ENCODE measurements at places on chromosomes 12 and 14.

- DNase-seq: no peak
These were observed 116.4 kb downstream of the LRIG3 start for GRCh38 chr12:58803908-58804307.

DNA sequence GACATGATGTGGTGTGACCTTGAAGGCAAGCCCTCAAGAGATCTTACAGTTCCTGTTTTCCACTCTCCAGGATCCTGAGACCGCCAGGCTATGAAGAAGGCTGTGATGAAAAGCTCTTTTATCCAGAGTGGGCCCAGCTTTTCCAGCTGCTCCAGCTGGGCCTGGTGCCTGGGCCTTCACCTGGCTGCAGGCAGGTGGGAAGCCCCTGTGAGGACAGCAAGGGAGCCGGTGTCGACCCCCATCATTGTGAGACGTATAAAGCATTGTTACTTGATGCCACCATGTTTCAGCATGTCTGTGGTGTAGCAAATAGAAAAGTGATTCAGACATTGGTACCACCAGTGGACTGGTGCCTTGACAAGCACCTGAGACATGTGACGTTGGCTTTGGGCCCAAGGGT is 190.2 kb downstream of the KIF26A start:
- no peak for DNase-seq

DNA sequence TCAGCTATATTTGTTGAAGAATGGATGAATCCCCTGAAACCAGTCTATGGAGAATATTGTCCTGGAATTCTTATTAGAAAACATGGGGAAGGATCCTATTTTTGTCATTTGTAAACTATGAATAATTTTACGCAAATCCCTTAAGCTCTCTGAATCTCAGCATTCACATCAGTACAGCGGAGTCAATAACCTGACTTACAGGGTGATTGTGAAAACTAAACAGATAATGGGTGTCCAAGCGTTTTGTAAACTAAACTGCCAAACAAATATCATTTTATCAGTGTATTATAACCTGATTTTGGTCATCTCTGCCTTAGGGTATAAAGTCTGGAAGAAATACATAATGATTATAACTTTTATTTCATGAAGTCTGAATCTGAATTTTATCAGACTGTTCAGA is 10.0 kb downstream of the ART4 start:
- no peak for DNase-seq

DNA sequence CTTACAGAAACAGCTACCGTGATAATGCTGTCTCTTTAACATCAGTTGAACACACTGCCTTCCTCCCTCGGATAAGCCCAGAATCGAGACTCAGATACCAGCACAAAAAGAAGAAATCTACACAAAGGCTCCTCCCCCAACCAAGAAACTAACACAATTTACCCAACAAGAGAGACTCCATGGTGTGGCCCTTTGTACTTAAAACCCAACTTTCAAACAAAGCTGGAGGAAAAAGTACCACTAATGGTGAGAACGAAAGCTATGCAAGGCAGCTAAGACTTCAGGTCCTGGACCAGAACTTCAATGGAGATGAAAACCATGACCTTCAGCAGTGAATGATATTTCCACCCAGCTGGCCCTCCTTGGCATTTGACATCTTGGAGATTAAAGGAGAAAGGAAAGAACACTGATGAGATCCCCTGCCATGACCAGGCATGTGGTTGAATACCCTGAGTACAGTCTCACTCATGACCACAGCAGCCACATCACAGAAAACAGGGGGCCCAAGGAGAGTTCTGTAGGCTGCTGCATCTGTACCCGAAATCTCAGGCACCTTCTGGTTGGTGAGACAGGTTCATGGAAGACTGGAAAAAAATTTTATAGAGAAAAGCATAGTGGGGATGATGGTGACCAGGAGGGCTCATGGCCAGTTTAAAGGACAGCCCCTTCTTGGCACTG is 36.7 kb downstream of the RBM19 start:
- DNase-seq: no peak

DNA sequence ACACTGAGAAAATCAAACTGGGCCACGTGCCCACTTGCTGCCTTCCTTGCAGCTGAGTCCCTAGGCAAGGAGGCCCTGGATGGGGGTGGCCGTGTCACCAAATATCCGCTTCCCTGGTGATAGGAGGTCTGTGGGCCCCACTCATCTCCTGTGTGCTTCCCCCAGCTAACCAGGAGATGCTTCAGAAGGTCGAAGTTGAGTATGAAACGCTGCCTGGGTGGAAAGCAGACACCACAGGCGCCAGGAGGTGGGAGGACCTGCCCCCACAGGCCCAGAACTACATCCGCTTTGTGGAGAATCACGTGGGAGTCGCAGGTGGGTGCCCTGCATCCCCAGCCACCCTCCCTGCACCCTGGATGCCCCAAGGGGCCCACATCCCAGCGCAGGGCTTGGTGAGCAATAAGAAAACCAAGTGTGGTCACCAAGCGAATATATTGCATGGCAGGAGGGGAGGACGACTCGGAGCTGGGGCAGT is 6.8 kb upstream of the SIVA1 start:
- DNase-seq: no peak

DNA sequence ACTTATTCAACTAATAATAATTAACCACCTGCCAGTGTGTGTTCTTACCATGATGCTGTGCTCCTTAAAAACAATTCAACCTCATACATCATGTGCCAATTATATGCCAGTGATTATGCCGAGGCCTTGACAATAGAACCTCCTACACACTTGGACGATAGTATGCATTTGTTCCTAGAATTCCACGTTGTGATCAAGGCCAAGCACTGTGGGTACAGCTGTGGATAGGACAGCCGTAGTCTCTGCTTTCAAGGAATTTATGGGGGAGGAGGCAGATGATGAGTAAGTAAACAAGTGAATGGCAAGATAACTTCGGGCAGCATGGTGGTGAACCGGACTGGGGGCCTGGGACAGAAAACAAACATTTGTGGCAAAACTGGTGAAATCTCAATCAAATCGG is 18.0 kb upstream of the MYO1H start:
- no peak for DNase-seq

DNA sequence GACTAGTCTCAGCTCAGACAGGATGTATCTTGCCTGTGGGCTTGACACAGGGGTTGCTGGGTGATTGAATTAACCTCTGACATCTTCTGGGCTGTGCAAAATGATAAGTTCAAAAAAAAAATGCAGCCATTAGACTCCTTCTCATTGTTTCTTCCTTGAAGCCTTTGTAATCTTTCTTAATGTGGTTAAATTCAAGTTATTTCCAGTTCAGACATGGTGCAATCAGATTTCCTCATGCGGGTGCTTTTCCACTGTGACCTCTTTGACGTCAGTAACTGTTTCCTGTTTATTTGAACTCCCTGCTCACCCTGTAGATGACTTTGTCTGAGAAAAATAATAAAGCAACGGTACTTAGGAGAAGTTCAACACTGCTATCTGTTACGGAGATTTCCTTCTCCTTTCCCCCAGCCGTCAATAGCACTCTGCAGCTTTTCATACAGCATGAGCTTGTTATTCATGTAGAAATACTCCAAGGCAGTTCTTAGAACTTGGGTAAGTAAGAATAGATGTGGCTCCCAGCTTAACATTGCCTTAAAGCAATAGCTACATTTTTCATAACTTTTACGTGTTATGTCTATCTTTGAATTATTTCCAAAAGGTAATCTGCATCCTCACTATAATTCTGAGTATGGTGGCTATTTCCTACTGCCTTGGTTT is 155.5 kb downstream of the PRKCH start:
- DNase-seq: no peak

GRCh38 chr12:111037047-111037446 is 116.7 kb upstream of the MYL2 start:
- no peak for DNase-seq

- no peak for DNase-seq
These were observed 60.1 kb downstream of the SUSD6 start for GRCh38 chr14:69671365-69672030.

- DNase-seq: no peak
These were observed 25.6 kb downstream of the PTPRQ start for GRCh38 chr12:80469681-80470080.

GRCh38 chr12:12486661-12487240 is 75.9 kb downstream of the DUSP16 start:
- DNase-seq: peak; percentile 68

DNA sequence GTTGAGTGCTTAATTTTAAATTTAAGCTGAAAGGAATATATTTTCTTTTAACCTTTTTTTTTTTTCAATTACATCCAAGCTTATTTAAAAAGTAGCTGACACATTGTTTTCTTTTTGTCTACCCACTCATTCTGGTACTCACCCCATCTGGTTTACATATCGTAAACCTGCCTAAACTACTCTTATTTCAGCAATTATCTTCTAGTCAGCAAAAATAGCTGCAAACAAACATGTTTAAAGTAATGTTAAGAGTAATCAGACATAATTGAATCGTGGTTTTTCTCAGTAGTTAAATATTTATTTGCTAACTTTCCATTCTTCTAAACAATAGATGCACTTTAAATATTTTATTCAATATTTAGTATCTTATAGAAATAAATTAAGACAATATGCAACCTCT is 492.7 kb upstream of the MGAT4C start:
- no peak for DNase-seq

- DNase-seq: no peak
These were observed 4.9 kb upstream of the NEMF start for GRCh38 chr14:49857427-49858003.

- no peak for DNase-seq
These were observed 4.3 kb downstream of the IRF2BPL start for GRCh38 chr14:77024171-77024691.

DNA sequence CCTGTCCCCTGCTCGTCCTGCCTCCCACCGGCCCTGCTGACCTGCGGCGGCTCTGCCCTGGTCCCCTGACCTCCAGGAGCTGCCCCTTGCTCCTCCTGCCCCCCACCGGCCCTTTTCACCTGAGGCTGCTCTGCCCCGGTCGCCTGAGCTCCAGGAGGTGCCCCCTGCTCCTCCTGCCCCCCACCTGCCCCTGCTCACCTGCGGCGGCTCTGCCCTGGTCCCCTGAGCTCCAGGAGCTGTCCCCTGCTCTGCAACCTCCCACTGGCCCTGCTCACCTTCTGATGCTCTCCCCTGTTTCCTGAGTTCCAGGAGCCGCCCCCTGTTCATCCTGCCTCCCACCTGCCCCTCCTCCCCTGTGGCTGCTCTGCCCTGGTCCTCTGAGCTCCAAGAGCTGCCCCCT is 101.3 kb downstream of the TMEM121 start:
- DNase-seq: no peak

DNA sequence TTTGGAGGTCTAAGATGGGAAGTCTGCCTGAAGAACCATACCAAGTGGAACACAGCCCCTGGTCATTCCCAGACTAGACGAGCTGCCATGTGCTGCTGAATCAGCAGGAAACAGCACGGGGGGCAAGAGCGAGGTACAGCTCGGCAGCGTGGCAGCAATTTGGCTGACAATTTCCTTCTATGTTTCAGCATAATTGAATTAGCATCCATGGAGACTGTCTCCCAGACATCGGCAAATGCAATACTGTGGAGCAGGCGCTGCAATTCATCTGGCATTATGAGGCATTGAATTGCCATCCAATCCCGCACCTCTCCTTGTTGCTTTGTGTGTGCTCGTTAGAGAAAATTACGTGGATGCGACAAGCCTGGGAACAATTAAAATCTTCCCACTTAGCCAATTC is 46.0 kb upstream of the CCDC60 start:
- no peak for DNase-seq

GRCh38 chr14:21852061-21852664 is 178.5 kb upstream of the OR4E1 start:
- DNase-seq: peak; percentile 17

GRCh38 chr14:68253878-68254528 is 434.4 kb downstream of the RAD51B start:
- DNase-seq: no peak

GRCh38 chr12:66541426-66541825 is 137.4 kb downstream of the GRIP1 start:
- no peak for DNase-seq

- DNase-seq: no peak
These were observed 455.0 kb upstream of the TMEM132C start for GRCh38 chr12:127811988-127812387.

GRCh38 chr12:85866986-85867776 is 6.9 kb upstream of the NTS start:
- DNase-seq: peak; percentile 38

DNA sequence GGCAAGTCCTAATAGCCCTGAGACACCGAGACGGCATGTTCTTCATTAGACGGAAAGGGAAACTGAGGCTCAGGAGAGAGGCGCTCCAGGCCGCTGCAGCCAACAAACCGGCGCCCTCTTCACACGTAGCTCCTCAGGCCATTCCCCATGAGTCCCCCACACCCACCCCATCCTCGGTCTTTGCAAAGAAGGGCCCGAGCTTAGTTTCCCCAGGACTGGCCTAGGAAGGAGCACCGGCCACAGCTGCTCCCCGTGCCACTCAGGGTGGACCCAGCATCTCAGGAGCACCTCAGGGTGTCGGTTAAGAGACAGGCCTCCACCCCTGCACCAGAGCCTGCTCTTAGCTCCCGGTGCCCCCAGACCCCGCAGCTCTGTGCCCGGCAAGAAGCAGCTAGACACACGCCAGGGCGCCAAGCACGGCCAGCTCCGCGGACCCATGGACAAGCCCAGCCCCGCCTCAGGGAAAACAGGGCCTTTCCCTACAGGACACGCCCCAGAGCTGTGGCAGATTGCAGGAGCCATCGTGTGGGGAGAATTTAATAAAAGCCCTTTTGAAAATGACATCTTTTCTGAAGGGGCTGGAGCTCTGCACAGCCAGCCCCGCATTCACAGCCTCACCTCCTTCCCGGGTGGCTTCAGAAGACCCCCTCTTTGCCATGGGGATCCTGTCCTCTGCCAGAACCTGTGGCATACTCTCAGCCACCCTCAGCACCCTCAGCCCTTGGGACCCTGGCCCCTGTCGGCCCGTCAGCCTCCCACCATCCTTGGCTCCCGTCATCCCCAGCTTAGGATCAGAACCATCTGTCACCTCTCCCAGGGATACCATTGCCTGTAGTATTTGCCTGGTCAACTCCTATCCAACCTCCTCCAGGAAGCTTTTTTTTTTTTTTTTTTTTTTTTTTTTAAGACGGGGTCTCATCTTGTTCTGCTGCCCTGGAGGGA is 59.7 kb downstream of the LGMN start:
- DNase-seq: no peak

DNA sequence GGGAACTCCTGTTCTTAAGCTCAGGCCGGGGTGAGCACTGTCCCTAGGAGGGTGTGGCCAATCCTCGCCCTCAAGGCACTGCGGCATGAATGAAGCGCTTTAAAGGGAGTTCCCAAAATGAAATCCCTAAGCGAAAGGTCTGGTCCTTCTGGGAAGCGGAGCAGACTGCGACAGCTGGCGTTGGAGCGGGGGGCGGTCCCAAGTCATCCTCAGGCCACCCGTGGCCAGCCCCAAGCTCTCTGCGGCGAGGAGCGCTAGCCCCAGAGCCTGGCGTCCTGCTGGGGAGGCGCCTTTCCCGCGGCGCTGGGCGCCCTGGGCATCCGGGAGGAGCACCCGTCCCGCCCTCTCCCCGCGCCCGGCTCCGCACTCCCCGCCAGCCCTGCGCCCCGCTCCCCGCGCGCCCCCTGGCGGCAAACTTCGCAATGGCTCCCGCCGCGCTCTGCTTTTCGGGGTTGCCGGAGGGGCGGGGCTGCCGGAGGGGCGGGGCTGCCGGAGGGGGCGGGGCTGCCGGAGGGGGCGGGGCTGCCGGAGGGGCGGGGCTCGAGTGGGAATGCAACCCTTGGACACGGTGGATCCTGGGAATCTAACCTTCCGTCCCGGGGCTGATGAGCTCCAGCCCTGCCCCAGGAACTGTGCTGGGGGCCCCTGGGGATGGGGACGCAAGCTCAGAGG is 25.4 kb downstream of the ZBTB42 start:
- DNase-seq: peak; percentile 96

- DNase-seq: no peak
These were observed 188.9 kb downstream of the TMX1 start for GRCh38 chr14:51428981-51429380.

- no peak for DNase-seq
These were observed 162.9 kb downstream of the LRIG3 start for GRCh38 chr12:58757422-58757821.
